ENCODE measurements at places on chromosomes 2 and 18. TPM values are rescaled to one million over a fixed set of nuclear protein-coding genes. Genes with fewer than 3 reads are reported as not detected.

DNA sequence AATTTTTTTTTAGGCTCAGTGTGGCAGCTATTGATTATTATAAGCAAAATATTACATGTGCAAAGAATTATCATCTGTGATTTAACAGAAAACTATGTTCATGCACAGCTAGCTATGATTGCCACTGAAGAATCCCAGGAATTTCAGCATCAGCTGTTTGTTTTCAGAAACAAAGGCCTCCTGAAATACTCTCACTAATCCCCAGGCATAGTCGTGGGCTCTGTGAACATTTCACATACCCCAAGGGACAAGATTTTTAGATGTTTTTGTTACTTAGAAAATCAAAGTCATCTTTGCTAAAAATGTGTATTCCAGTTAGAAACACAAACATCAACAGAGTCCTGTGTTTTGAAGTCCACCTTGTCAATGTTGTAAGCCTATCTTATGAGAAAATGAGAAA, 156.1 kb downstream of the MYO1B start:
- DNase-seq = no peak

BOD1L2 gene
- 0.23 TPM for total RNA-seq

DNA sequence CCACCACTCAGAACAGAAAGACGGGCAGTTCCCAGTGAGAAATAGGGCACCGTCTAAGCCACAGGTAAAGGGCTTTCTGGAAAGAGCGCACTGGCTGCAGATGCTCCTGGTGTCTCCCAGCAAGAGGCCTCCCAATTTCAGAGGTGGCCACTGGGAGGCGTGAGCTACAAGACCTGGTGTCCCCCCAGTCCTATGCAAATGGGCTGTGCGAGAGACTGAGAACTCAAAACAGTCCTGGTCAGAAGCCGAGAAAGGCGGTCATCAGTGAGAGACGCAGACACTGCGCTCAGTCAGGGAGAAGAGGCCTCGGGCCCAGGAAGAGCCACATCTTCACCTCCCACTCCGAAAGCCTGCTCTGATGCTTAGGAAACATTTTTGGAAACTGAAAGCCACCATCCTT, 179.5 kb downstream of the EIPR1 start:
- DNase-seq = no peak

GRCh38 chr18:41021089-41021488, 933.9 kb upstream of the PIK3C3 start:
- no peak for DNase-seq

CIB4 gene
- not detected for total RNA-seq

DNA sequence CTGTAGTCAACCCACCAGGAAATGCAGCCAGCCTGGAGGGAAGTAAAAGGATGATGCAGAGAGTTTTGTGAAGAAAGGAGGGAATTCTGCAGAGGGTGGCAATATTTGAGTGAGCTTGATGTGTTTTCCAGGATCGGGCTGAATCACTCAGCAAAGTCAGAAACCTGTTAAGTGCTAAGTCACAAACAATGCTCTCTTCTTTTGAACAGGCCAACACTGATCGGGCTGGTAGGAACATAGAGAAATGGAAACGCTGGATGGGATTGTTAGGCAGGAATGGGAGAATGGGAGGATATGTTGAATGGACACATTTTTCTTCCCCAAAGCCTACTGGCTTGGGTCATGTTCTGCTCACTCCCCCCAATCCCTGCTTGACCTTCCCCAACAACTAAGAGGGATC, 36.6 kb downstream of the KCNS3 start:
- no peak for DNase-seq

GRCh38 chr2:229244975-229245374, 26.1 kb downstream of the PID1 start:
- no peak for DNase-seq

ADCYAP1 gene
- 0.40 TPM for total RNA-seq

DNA sequence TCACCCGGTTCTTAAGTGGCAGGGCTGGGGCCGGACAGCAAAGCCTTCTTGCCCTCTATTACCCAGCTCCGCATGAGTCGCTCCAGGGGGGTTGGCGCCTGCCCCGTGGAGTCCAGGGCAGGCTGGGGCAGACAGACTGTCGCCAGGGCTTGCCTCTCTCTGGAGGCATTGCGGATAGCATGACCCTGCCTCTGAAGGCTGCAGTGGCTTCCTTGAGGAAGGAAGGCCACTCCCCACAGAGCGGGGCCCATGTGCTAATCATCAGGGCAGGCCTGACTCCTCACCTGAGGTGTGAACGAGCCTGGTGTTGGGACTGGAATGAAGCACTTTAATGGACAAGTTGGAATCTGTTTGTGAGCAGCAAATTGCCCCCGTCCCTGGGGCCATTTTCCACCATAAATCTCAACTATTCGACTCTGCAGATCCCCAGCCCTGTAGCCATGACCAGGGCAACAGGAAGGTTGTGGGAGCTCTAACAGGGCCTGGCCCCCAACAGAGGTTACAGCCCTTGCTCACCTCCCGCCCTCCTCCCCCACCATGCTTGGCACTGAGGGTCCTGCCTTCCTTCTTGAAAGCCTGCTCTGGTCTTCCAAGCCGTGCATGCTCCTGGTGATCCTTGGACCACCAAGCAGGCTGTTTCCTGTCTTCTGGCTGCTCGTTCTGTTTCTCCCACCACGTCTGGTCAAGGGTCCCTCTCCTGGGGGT, 144.9 kb upstream of the HAAO start:
- no peak for DNase-seq

GRCh38 chr2:233479616-233480489, 86.7 kb downstream of the USP40 start:
- no peak for DNase-seq

DNA sequence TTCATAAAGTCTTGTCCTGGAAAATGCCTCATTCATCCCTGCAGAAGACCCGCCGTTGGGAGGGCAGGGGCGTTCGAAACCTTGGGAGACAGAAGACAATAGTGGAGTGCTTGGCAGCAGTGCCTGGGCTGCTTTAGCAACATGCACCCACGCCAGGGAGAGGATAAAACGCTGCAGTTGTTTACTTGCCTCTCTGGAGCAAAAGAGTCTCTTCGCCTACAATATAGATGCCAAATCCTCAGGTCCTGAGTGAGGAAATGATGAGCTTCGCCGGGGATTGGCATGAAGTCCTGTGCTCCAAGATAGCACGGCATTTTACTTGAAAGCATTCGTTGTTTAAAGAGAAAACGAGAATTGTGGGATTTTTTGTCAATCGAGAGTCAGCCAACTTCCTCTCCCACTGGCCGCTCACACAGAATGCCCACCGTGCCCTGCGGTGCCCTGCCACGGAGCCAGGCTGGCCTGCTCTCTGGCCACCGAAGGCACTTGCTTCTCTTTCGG, 152.5 kb upstream of the POU3F3 start:
- no peak for DNase-seq

DNA sequence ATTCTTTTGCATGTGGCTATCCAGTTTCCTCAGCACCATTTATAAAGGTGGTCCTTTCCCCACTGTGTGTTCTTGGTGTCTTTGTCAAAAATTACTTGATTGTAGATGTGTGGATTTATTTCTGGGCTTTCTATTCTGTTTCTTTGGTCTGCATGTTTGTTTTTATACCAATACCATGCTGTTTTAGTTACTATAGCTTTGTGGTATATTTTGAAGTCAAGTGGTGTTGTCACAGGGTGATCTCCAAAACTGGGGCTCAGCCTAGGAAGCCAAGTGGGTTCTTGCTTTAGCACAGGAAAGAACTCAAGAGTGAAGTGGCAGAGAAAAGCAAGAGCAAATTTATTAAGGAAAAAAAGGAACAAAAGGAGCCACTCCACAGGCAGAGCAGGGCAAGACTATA, 6.0 kb upstream of the SNTG2 start:
- DNase-seq = no peak

DNA sequence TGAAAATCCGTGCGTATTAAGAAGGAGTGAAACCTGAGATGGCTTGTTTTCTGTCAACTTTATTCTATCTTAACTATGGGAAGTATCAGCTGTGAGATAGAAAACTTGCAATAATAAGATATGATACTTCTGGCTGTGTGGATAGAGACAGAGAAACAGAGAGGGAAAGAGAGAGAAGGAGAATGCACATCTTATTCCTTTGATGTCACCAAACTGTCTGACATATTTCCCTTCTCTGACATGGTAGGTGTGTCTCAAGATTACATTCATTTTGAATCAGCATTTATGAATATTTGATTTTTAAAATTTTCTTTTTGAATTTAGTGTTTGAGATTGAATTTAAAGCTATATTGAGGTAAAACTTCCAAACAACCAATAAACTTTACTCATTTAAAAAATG, 69.4 kb downstream of the CDC42EP3 start:
- DNase-seq = no peak

DNA sequence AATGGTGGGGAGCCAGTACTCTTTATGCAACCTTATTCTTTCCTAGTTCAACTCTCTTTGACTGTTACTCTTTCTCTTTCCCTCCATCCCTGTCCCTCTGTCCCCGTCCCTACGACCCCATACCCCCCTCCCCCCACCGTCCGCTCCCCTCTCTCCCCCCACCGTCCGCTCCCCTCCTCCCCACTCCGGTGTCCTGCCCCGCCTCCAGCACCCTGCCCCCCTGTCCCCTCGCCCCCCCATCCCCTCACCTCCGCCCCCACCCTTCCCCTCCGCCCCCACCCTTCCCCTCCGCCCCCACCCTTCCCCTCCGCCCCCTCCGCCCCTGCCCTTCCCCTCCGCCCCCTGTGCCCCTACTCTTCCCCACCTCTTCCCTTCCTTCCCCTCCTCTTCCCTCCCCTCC, 128.4 kb downstream of the LPIN1 start:
- no peak for DNase-seq

DNA sequence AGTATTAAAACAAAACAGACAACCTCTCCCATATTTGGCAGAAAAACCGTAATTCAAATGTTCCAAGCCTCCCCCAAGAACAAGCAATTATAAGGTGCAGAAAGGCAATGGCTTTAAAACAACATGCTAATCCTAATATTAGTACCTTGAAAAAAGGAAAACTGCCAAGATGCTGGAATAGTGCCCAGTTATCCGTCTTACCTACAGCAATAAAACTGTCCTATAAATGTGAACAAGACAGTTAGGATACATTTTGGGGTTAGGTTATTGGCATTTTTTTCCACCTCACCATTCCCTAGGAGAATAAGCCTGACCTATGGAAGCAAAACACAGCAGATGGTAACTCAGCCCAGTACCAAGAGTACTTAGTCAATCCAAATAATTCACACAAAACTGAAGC, 83.2 kb downstream of the TCF4 start:
- no peak for DNase-seq

DNA sequence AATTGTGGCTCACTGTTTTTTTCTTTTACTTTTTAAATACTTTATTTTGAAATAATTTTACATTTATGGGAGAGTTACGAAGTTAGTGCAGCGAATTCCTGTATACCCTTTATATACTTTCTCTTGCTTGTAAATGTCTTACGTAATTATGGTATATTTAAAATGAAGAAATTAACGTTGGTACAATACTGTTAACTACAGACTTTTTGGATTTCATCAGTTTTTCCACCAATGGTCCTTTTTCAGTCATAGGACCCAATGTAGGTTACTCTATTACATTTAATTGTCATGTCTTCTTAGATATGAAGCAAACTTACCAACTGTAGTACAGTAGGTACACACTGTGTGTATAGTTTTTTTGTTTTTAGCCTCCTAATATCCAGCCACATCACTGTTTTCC, 76.3 kb downstream of the BOLA3 start:
- no peak for DNase-seq

CPS1 gene
- 587 TPM for total RNA-seq

DNA sequence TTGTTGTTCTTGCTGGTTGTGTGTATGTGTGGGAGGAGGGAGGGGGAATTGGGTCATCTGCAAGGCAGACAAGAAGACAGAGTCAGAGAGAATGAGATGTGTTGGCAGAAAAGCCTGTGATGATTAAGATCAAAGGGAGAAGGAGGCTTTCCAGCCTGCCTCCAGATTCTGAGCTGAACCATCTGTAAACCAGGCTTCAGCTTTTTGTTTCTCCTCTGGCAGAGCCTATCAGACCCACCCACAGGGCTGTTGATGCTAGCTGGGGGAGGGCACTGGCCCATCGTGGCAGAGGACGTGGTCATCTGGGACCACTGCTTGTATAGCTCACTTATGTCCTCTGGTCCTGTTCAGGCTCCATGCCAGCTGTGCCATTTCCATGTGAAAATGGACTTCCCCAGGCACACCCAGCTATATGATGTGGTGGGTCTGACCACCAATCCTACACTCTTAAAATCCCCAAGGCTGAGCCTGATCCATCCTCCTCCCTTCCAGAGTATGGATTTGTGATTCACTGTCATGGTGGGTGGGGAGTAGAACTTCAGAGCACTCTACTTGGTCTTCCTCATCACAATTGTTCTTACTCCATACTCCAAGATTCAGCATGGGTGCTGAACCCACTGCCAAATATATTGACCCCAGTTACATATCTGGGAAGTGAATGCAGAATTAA, 27.8 kb upstream of the COL6A3 start:
- peak; percentile 21 for DNase-seq

GRCh38 chr18:42850174-42851083, 265.1 kb downstream of the RIT2 start:
- DNase-seq = no peak

All from hepatocyte (in vitro differentiated cells).